ENCODE measurements at places on chromosomes 12 and 14.

DNA sequence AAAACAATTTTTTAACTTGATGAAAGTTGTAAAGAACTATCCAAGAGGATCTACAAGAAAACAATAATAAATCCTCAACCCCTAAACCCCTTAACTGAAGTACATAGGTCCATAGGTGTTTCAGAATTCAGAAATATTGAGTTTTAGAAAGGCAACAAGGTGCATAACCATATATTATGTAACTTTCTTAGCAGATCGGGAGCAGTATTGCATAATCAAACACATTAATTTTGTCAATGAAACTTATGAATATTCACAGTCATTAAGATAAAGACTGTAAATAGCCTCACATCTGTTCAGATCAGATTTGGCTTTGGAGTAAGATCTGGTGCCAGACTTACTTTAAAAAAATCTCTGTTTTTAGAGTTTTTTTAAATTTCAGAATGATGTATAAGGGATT is 647.1 kb upstream of the FLRT2 start:
- DNase-seq: no peak

DNA sequence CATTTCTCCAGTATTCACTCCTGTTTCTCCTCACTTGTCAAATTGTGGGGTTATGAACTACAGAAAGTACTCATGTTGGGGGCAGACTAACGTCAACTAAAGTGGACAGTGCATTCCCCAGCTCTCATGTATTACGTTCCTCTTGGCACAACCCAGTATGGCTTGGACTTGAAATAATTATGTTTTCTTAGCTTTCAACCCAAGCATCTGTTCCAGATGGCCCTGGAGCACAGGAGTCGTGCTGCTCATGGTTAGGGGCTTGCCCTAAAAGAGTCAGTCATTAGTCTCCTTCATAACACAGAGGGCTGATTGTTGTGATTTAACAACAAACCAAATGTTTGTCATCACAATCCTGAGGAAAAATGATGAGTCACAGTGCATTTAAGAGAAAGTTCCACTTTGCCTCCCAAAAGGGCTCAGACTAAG is 154.4 kb downstream of the RPAP3 start:
- DNase-seq: no peak

GRCh38 chr14:69553252-69553651 is 21.4 kb downstream of the CCDC177 start:
- no peak for DNase-seq

GRCh38 chr12:113988064-113988451 is 21.9 kb upstream of the RBM19 start:
- no peak for DNase-seq

DNA sequence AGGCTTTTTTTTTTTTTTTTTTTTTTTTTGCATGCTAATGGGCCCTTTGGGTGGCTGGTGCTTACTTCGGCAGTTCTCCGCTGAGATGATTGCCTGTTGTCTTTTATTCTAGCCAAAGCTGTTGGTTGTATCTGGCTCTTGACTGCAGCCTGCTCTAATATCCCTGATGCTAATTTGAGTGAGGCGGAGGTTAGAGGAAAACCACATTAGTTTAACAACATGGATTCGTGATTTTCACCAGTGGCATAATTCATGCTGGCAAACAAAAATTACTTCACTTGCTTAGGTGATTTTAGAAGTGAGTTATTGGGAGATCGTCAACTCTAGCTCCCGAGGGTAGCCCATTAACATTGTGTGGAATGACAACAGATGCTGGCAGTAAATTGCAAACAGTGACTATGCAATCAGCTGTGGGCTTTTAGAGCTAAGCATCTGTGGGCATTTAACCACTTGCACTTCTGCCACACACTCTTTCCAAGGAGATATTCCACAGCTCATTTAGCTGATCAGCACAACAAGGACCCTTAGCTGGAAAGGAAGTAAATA is 97.6 kb upstream of the ZDHHC17 start:
- no peak for DNase-seq

DNA sequence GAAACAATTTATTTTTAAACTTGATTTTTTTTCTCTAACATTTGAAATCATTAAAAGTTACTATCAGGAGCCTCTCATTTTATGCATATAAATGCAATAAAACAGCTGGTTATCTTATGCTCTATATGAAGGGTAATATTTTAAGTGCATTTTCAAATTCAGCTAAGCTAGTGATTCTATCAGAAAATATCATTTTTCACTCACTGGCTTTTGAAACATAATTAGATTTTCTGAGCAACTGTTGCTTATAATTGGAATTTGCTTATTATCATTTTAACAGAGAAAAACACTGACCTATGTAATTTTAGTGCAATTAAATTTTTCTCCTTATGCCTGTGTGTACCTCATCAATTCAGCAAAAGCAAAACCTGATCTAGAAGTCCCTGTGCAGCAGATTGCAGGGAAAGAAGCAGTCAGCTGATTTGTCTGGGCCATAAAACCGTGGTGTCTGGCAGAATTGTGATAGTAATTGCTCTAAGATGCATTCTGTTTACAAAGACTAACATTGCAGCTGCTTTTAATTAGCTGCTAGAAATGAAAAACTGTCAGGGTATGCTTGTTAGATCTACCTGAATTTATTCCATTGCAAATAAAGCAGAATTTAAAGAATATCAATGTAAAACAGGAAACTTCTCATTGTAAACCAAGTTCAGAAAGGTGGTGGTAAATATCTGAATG is 75.0 kb downstream of the BICD1 start:
- no peak for DNase-seq

- DNase-seq: no peak
Measured at GRCh38 chr14:68695326-68695768, 97.5 kb downstream of the ZFP36L1 start.

DNA sequence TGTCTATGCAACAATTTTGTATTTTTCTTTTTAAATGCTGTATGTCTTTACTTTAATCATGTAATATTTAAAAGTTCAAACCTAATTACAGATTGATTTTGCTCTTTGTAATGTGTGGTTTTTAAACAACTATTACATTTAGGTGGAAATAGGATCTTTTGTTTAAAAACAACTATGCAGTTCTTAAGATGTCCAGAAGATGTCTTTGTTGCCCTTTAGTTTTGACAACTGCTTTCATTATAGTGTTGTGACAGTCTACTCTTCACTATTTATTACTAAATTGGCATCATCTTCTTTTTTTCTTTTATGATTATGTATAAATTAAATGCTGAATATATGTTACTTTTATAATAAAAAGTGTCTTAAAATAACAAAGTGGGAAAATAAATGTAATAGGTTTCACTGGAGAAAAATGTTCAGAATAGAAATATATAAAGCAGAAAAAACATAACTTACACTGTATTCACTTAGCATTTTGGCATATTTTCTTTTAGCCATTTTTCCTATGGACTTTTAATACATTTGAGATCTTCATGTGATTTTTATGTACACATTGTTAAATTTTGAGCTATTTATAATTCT is 27.1 kb upstream of the PCNX4 start:
- DNase-seq: no peak
